Keratinocyte (primary cell): ENCODE measurements at places on chromosomes 2 and 18.

GRCh38 chr18:45403341-45404049 is 211.8 kb upstream of the SLC14A2 start:
- peak; percentile 55 for DNase-seq
- no peaks in the 10 kb centered on the region for H3K36me3 ChIP-seq
- peak overlapping the region; percentile 87 for H3K27ac ChIP-seq
- no peaks in the 10 kb centered on the region for H3K27me3 ChIP-seq

- H3K27me3 ChIP-seq: no peaks in the 10 kb centered on the region
- DNase-seq: no peak
- no peak overlapping the region for H3K4me3 ChIP-seq
- no peaks in the 10 kb centered on the region for H3K36me3 ChIP-seq
- H3K27ac ChIP-seq: no peak overlapping the region
These were observed 222.9 kb upstream of the FN1 start for GRCh38 chr2:215658635-215659305.

DNA sequence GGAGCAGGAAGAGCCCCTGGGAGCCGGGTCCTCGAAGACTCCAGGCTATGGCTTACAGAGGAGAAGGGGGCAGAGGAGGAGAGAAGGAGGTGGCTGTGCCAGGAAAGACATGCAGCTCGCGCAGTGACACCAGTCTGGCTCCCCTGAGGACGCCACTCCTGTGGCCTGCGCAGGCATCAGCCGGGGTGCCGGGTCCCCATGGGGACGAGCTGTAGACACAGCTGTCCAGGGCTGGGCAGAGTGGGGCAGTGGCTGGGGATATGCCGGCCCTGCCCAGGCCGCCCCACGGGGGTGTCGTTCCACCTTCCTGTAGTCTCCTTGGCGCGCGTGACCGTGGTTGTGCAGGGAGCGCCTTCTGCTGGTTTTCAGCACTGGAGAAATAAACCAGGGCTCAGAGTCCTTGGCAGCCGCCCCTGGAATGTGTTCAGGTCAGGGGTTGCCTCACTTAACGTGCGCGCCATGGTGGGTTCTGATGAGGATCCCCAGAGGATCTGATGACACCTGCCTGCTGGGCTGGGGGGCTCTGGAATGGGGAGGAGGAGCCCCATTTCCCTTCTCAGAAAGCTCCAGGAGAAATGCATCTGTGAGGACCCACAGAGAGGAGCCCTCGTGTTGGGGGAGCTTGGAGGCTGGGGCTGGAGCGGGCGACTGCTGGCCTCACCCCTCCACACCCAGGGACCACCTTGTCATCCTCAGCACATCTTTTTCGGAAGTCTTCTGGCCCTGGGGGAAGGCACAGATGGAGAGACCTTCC is 26.7 kb downstream of the RAMP1 start:
- H3K36me3 ChIP-seq: no peaks in the 10 kb centered on the region
- no peak overlapping the region for H3K4me3 ChIP-seq
- no peaks in the 10 kb centered on the region for H3K4me1 ChIP-seq
- no peaks in the 10 kb centered on the region for H3K27me3 ChIP-seq
- H3K27ac ChIP-seq: no peak overlapping the region
- no peak for DNase-seq

DNA sequence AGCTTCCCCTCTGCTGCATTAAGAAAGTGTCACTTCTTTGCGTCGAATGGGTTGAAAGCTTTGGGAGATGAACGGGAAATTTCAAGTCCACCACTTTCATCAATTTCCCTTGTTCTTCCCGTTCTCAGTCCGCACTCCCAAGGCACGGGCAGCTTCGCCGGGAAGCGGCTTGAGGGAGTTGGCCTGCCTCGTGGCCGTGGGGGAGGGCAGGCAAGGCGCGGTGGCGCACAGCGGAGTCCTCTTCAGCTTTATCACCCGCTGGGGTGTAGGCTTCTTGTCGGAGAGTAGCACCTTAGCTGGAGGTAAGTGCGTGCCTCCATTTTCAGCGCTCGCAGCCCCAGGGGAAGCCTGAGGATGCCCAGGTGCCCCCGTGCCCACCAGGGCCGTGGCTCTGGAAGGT is 19.9 kb downstream of the KCTD18 start:
- no peak overlapping the region for H3K27ac ChIP-seq
- H3K36me3 ChIP-seq: peaks cover 12% of the 10 kb centered on the region
- H3K4me3 ChIP-seq: no peak overlapping the region
- H3K27me3 ChIP-seq: no peaks in the 10 kb centered on the region

DNA sequence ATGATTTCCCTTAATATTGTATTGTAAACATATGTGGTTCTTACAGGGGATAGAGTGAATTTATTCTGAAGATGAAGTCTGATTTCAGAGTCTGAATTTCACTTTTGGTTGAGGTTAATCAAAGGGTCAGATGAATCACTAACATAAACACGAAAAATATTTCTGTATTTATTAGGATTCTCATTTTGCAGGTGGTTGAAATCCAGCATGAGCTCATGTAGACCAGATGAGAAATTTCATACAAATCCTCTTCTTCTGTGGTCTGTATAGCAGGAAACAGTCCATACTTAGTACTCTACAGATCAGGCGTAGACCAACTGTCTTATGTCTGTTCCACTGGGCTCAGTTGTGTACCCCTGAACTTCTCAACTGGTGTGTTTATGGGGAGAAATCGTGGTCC is 157.8 kb downstream of the BABAM2 start:
- no peak for DNase-seq
- no peak overlapping the region for H3K27ac ChIP-seq
- no peaks in the 10 kb centered on the region for H3K36me3 ChIP-seq
- no peak overlapping the region for H3K4me3 ChIP-seq
- H3K27me3 ChIP-seq: no peaks in the 10 kb centered on the region
- H3K4me1 ChIP-seq: peaks cover 11% of the 10 kb centered on the region

DNA sequence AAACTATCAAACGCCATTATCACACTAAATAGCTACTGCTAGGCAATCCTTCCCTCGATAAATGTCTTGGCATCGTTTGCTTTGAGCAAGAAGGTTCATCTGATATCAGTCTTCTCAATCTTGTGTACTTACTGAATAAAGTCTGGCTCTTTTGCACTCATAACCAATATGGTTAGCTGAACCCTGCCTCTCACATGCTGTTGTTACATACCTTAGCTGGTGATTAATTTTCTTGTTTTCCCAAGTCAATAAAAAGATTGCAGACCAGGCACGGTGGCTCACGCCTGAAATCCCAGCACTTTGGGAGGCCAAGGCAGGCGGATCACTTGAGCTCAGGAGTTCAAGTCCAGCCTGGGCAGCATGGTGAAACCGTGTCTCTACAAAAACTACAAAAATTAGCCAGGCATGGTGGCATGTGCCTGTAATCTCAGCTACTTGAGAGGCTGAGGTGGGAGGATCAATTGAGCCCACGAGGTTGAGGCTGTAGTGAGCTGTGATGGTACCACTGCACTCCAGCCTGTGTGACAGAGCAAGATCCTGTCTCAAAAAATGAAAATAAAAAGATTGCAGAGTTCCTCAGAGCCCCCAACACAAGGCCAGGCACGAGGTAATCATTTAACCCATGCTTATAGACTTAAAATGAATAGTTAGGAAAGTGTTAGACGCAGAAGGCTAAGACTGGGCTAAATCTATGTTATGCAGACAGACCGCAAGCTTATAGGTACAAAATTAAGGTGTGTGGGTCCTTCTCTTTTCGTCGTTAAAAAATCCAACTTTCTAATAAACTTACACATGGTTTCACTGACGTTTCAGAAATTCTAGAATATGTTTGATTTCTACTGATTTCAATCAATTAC is 177.5 kb downstream of the ALPK2 start:
- no peak overlapping the region for H3K27ac ChIP-seq
- no peaks in the 10 kb centered on the region for H3K27me3 ChIP-seq
- no peaks in the 10 kb centered on the region for H3K4me1 ChIP-seq

DNA sequence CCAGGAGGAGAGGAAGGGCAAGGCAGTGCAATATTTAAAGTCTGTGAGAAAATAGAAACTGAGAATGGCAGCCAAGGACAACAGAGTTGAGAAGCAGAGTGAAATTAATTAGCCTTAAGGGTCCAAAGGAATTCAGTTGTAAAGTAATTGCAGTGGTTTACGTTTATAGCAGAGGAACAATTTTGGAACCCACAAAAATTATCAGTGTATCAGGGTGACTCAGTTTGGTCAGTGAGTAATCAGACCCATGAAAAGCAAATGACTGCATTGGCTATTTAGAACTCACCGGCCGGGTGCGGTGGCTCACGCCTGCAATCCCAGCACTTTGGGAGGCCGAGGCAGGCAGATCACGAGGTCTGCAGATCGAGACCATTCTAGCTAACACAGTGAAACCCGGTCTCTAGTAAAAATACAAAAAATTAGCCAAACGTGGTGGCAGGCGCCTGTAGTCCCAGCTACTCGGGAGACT is 245.8 kb upstream of the SLC39A10 start:
- H3K27ac ChIP-seq: no peak overlapping the region
- DNase-seq: no peak
- H3K4me1 ChIP-seq: no peaks in the 10 kb centered on the region
- H3K27me3 ChIP-seq: no peaks in the 10 kb centered on the region
- H3K4me3 ChIP-seq: no peak overlapping the region
- no peaks in the 10 kb centered on the region for H3K36me3 ChIP-seq

- H3K4me3 ChIP-seq: no peak overlapping the region
- no peak overlapping the region for H3K27ac ChIP-seq
- no peak for DNase-seq
- H3K27me3 ChIP-seq: no peaks in the 10 kb centered on the region
- no peaks in the 10 kb centered on the region for H3K36me3 ChIP-seq
- H3K4me1 ChIP-seq: no peaks in the 10 kb centered on the region
These were observed 64.0 kb upstream of the ST8SIA5 start for GRCh38 chr18:46820863-46821262.

DNA sequence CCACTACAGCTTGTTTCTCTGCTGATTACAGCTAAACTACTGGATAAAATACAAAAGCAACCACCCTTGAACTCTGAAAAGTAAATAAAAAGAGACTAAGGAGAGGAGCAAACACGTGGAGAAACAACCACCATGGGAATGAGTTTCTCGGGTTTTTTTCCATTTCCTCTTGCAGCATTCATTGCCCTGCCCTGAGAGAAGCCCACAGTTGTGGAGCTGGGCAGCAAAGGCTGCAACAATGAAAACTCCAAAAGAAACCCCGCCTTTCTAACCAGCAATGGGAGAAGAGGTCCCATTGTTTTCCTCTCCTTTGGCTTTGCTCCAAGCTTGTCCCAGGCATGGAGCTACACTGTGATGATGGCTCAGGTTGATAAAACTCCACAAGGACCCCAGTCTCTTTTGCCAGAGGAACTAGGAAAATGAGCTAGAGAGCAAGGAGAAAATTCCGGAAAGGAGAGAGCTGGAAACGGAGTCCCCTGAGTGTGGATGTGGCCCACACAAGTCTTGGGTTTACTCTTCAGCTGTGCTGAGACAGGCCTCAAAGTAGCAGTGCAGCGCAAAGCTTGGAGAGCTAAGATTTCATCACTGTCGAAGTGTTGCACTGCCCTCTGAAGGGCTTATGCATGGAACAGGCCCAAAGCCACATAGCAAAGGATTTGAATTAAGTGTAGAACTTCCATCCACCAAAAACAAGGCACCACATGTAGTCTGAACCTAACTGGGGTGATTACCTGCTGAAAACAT is 20.9 kb downstream of the NAPG start:
- H3K27ac ChIP-seq: no peak overlapping the region
- DNase-seq: no peak
- peaks cover 40% of the 10 kb centered on the region for H3K36me3 ChIP-seq
- no peak overlapping the region for H3K4me3 ChIP-seq
- no peaks in the 10 kb centered on the region for H3K27me3 ChIP-seq

DNA sequence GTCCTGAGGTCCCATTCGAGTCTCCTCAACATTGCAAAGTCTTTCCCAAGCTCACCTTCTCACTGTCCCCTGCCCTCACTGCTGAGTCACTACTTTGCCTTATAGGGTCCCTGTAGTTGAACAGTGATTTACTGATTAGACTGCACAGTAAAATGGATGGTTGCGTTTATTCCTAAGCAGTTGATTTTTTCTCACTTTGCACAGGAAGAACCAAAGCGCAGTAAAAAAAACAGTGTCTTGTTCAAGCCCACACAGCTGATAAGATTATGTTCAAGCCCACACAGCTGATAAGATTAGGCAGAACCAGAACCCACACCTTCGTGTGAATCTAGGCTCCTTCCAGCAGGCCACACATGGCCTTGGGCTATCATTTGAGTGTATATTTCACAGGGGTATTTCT is 215.3 kb upstream of the COPS8 start:
- H3K36me3 ChIP-seq: no peaks in the 10 kb centered on the region
- H3K27ac ChIP-seq: peak overlapping the region; percentile 84
- H3K27me3 ChIP-seq: no peaks in the 10 kb centered on the region

DNA sequence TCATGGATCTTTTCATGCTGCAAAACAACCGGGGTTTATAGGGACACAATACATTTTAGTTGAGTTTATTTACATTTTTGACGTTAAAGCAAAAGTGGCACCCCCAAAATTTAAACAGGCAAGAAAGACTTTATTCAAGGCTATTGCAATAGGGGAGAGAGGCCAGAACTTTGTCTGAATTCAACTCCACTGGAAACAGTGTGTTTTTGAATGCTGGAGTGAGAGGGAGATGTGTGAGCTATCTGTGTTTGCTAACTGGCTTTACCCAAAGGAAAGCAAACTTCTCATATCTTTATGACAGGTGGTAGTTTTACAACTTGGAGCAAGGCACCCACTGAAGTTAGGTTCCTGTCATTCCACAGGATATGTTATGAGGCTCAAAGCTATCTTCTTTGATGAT is 207.4 kb downstream of the AGPS start:
- H3K36me3 ChIP-seq: no peaks in the 10 kb centered on the region
- H3K27me3 ChIP-seq: peaks cover 10% of the 10 kb centered on the region
- no peaks in the 10 kb centered on the region for H3K4me1 ChIP-seq
- no peak overlapping the region for H3K4me3 ChIP-seq
- DNase-seq: no peak

- H3K27ac ChIP-seq: no peak overlapping the region
- no peak for DNase-seq
- no peaks in the 10 kb centered on the region for H3K36me3 ChIP-seq
- no peaks in the 10 kb centered on the region for H3K4me1 ChIP-seq
These were observed 92.3 kb downstream of the PRKCE start for GRCh38 chr2:45743531-45744396.

DNA sequence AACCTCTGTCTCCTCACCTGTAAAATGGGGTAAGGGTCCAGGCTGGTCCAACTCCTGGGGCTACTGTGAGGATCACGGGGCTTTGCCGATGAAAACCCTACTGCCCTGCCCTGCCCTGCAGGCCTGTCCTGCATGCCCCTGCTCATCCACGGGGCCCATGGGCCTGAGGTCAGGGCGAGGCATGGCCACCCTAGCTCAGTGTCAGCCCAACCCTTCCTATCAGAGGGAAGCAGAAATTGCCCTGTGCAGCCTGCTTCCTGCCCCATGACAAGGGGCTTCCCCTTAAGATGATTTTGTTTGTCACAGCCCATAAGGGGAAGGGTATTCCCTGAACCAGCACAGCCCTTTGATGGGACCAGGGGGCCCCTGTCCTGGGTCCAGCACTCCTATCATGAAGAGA is 353.6 kb upstream of the ID2 start:
- H3K36me3 ChIP-seq: no peaks in the 10 kb centered on the region
- no peak for DNase-seq
- no peak overlapping the region for H3K4me3 ChIP-seq
- no peaks in the 10 kb centered on the region for H3K27me3 ChIP-seq
